Kidney epithelial cell (primary cell): ENCODE measurements at places on chromosomes 7 and 10. TPM values are rescaled to one million over a fixed set of nuclear protein-coding genes. Genes with fewer than 3 reads are reported as not detected.

DNA sequence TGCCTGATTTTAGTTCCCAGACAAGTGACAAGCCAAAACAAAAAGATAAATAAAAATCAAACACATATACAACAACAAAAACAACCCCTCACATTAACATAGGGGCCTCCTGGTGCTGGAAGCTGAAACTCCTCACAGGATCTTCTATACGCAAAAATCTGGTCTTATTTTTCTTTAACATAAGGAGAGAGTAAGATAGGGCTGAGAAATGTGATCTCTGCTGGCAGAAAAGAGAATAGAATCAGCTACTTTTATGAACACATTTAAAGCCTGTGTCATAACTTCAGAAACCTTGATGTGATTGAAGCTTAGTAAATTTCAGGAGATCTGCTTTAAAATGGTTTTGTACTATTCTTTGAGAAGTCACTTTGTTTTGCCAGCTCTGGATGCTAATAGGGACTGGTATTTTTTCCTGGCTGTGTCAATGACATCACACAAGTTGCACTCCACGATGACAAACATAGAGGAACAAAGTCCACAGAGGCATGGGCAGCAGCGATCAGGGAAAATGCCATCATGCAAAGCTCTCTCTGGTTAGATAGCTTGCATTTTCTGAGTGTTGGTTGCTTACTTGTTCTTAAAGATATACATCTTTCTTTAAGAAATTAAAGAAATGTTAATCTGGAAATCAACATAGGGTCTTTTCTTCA is 176.6 kb upstream of the SP4 start:
- DNase-seq, result no peak

GRCh38 chr10:86068231-86069054 is 298.2 kb downstream of the GRID1 start:
- DNase-seq, result no peak

GRCh38 chr7:2661602-2662272 is 26.3 kb upstream of the AMZ1 start:
- DNase-seq, result no peak

GRCh38 chr10:19921300-19922140 is 105.3 kb downstream of the PLXDC2 start:
- no peak for DNase-seq

- no peak for DNase-seq
Measured at GRCh38 chr10:130807721-130808120, 503.8 kb downstream of the TCERG1L start.

GRCh38 chr10:128694168-128694850 is 568.1 kb upstream of the MKI67 start:
- DNase-seq, result no peak

DNA sequence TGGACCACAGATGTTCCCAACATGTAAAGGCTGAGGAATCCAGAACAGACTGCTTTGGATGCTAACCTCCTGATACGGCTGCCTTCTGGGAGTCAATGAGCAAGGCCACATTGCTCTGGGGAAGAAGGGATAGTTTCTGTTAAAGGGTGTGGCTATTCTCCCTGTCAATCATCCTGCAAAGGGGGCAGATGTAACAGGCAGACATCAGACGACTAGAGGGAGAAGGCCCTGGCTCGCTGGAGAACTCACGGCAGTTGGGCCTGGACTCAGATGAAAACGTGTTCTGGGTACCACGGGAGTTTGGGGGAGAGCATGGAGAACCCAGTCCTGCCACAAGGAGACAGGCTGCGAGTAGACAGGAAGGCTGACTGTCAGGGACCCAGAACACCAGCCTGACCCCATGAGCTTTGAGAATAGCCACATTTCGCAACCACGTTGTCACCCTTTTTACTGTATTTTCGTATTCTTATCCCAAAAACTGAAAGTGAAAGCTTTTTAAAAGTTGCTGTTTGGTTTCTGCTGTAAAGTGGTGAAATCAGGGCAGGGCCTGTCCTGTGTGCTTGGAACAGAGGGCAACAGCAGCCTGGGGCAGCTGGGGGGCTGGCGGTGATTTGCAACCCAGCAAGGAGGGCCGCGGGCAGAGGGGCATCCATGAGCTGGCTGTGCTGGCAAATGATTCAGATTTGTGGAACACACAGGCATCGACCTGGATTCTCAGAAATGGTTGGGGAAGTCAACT is 95.3 kb downstream of the MYOF start:
- no peak for DNase-seq

DNA sequence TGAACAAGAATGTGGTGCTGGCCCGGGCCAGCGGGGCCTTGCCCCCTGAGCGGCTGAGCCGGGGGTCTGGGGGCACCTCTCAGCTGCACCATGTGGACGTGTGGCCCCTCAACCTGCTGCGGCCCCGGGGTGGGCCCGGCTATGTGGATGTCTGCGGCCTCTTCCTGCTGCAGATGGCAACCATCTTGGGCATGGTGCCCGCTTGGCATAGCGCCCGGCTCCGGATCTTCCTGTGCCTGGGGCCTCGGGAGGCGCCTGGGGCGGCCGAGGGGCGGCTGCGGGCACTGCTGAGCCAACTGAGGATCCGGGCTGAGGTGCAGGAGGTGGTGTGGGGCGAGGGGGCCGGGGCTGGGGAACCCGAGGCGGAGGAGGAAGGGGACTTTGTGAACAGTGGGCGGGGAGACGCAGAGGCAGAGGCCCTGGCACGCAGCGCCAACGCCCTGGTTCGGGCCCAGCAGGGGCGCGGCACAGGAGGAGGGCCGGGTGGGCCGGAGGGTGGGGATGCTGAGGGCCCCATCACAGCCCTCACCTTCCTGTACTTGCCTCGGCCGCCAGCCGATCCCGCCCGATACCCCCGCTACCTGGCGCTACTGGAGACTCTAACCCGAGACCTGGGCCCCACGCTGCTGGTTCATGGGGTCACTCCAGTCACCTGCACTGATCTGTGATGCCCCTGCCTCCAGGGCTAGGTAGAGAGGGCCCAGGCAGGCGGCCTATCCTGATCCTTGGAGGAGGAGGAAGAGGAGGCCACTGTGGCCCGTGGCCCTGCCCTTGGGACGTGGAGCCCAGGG is 1.1 kb upstream of the TRIP6 start:
- no peak for DNase-seq

GRCh38 chr7:142612237-142612881 is 136.9 kb upstream of the PRSS1 start:
- DNase-seq, result peak; percentile 32

GRCh38 chr10:132984801-132985545 is 42.6 kb upstream of the CFAP46 start:
- DNase-seq, result no peak

DNA sequence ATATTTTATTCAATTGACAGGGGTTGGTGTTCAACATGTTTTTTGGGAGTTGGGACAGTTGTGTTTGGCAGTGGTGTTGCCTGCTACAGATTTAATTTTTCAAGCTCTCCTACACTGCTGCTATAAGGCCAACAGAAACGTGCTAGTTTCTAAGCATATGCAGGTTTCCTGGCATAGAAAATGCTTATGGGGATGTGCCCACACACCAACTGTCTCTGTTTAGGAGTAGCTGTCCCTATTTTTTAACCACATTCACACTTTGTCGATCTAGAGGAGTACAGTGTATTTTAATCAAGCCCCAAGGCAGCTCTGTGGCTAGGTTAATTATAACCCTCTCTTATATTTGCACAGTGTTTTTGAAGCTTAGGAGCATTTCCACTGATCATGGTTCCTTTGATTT is 28.6 kb downstream of the TMEM178B start:
- no peak for DNase-seq

GRCh38 chr10:119801176-119801575 is 71.5 kb downstream of the MCMBP start:
- no peak for DNase-seq

DNA sequence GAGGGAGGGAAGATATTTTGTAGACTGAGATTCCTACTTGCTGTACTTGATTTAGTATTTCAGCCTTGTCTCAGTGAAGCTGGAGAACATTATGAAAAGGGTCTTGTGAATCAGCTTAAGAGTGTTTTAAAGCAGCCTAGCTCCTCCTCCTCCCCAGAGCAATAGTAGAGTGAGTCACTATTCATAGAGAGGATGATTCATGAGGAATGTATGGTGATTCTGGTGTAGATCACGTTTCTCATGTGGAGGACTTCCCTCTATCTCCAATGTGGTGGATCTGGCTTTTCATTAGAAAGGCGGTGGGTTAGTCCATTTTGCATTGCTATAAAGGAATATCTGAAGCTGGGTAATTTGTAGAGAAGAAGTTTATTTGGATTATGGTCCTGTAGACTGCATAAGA is 340.1 kb upstream of the CHRM2 start:
- peak; percentile 26 for DNase-seq

- DNase-seq, result no peak
Measured at GRCh38 chr10:48896756-48897440, 42.7 kb downstream of the LRRC18 start.

DNA sequence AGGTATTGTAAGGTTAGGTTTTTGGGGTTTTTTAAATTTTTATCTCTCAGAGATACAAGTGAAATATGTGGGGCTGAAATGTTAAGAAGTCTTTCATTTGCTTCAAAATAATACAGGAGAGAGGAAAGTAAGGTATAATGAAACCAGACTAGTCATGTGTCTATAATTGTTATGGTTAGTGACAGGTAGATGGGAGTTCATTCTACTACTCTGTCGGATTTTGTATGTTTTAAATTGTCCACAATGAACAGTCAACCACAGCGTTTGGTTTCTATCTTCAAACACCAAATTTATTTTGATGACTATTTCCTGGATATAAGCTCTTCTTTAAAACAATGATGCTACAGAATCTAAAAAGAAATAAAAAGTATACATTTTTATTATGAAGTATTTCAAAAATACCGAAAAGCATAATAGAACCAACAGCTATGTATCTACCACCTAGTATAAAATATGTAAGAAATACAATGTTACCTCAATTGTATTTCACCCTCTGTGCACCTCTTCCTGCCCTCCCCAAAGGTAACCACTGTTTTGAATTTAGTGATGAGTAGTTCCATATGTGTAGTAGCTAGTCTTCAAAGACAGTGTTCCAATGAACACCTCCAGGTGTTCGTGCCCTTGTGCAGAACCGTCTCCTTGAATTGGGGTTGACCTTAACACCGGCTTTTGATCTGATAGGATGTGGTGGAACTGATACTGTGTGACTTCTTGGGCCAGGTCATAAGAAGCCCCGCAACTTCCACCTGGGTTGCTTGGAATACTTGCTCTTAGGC is 74.8 kb upstream of the CDK1 start:
- DNase-seq, result no peak

DNA sequence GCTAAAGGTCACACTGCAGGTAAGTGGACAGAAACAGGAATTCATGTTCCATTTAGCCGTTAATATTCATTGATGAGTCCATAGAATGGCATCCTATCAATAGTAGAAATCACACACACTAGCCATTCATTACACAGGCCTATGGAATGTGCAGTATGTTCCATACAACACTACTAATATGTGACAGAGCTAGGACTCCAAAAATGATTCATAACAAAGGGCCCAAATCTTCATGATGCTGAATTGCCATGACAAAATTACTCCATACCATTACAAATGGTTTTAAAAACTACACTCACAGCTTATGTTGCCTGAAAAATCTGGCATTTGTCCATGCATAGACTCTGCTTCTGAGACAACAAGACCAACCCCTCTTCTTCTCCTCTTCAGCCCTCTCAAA is 549.1 kb downstream of the XPNPEP1 start:
- peak; percentile 14 for DNase-seq

DNA sequence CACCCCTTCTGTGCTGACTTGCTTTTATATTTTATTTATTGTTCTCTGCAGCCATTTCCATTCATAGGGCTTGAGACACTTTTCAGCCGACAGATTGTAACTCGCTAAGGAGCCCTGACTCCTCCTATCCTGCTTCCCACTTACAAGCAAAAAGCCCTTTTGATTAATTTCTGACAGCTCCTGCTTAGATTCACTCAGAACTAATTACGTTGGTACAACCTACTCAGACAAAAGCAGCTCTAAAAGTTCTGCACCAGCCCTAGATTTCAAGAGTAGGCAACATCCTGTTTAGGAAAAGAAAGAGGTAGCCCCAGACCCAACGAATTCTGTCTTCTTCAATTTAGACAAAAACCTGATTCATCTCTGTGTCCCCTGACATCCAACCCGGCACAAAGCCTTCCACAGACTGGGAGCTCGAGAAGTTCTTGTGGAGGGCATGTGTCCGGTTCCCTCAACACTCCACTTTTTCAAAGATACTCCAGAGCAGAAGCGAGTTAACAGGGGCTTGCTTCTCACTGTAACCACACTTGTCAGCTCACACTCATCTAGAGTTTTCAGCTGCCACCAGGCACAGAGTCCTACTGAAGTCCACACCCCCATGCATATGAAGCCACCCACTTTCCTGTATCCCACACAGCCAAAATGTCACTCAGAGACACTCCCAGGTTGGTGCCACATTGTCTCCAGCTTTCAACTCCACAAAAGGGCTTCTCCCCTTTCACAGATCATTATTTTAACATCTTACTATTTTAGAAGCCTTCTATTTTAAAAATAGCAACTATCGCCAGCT is 113.6 kb upstream of the NFE2L3 start:
- no peak for DNase-seq

- DNase-seq, result no peak
Measured at GRCh38 chr10:124557167-124557566, 95.5 kb downstream of the LHPP start.

DNA sequence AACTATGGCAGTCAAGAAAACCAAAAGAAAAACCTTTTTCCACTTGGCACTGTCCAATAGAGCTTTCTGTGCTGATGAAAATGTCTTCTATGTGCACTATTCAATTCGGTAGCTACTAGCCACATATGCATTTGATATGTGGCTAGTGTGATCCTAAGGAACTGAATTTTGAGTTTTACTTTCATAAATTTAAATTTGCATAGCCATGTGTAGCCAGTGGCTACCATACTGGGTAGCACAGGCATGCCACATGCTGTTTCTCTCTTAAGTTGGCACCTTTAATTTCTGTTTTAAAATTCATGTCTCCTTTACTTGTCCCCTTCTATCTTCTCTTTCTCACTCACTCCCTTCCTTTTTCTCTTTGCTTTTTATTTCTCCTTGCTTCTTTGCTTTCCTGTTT is 455.7 kb downstream of the AUTS2 start:
- DNase-seq, result no peak

- DNase-seq, result peak; percentile 18
Measured at GRCh38 chr10:112140110-112140970, 43.2 kb downstream of the GPAM start.

- no peak for DNase-seq
Measured at GRCh38 chr7:24440892-24441291, 132.4 kb upstream of the PALS2 start.

- DNase-seq, result no peak
Measured at GRCh38 chr7:37924491-37925041, 4.1 kb downstream of the EPDR1 start.

Gene HOXA7
- total RNA-seq, result 28.8 and 34.2 TPM in 2 replicates

Gene IDI2
- total RNA-seq, result 0.13 TPM in 1 of 2 replicates, not detected in the other

Gene LRWD1
- total RNA-seq, result 22.9 and 38.0 TPM in 2 replicates

Gene ACSM6
- total RNA-seq, result not detected in 2 replicates

Gene ZNF853
- total RNA-seq, result 25.7 and 36.3 TPM in 2 replicates

Gene ZNF746
- 24.2 and 30.3 TPM in 2 replicates for total RNA-seq

Gene ZNF804B
- not detected in 2 replicates for total RNA-seq
